ENCODE measurements at places on chromosomes 2 and 18.

DNA sequence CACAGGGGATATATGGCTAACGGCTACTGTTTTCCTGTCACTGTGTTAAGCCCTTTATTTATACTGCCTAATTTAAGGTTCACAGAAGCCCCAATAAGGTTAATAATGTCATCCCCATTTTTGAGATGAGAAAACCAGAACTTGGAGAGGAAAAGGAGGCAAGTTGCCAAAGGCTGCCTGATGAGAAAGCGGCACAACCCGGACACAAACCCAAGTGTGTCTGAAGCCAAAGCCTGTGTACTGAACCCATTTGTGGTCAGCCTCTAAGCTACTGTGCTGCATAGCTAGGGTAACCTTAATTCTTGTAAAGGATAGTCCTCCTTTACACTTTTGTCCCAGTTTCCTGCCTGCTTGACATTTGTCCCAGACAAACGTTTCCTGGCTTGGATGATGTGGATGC is 954.7 kb upstream of the FANCL start:
- no peak overlapping the region for H3K4me3 ChIP-seq
- H3K4me1 ChIP-seq: no peaks in the 10 kb centered on the region
- DNase-seq: no peak
- no peak overlapping the region for H3K27ac ChIP-seq
- no peaks in the 10 kb centered on the region for H3K36me3 ChIP-seq

DNA sequence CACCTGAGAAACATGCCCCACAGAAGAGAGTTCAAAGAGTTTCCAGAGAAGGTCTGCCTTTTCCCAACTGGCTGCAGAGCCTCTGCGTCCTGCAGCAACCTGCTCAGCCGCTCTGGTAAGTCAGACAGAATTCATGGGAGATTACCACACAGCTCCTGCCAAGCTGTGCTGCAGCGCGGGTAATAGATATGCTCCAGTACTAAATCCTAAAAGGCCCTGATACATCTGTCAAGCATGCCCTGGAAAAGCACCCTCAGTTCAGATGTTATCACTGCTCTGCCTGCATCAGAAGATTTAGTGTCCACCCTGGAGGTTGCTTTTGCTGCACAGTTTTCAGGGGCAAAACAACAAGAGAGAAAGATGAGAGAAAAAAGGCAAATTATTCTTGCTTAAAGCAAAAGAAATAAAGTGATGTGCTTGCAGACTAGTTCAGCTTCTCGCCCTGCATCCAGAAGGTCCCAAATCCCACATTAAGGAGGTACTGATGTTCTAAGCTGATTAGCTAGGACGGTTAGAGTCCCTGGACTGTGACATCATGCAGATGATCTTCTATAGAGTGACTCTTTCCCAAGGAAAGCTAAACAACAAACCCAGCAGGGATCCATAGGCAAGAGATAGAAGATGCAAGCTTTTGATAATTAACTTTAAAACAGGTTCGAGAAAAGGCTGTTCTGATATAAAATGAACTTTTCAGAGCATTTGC is 488.6 kb downstream of the BCL11A start:
- no peaks in the 10 kb centered on the region for H3K4me1 ChIP-seq
- H3K27me3 ChIP-seq: no peaks in the 10 kb centered on the region
- DNase-seq: no peak
- no peak overlapping the region for H3K4me3 ChIP-seq
- no peaks in the 10 kb centered on the region for H3K36me3 ChIP-seq

DNA sequence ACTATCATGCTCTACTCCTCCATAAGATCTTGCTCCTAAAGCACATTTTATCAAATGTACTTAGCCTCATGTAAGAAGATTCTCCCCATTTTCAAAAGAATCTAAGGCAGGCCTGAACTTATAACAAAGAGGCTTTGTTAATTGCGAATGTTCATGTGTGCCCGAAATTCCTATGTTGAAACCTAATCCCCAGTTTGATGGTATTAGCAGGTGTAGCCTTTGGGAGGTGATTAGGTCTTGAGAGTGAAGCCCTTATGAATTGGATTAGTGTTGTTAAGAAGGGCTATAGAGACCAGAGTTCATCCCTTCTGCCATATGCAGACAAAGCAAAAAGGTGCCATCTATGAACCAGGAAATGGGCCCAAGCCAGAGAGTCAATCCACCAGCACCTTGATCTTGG is 234.5 kb downstream of the PAX3 start:
- no peaks in the 10 kb centered on the region for H3K36me3 ChIP-seq
- no peak for DNase-seq
- no peak overlapping the region for H3K27ac ChIP-seq

DNA sequence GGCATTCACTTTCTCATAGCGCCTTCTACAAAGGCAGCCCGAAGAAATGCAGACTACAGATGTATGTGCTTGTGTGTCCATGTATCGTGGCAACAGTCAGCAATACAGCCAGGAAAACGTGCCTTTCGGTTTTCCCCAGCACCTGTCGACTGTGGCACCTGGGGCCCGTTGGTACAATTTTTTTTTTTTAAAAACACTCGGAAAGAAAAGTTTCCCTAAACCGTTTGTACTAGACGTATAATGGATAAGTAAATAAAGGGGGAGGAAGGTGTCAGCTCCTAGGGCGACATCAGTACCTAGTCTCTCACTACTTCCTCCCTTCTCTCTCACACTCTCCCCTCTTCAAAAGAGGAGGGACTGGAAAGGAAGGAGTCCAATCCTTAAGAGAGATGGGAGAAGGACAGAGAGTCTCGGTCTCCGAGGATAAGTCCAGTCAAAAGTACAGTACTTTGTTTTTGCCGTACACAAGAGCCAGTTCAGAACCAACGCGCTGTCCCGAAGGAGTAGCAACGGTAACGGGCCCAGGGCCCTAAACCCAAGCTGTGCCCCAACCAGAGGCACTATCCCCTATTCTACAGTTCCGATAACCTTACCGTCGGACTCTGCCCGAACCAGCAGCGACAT is 759 bp downstream of the PPP4R3B start:
- no peak overlapping the region for H3K27ac ChIP-seq
- H3K36me3 ChIP-seq: peaks cover 38% of the 10 kb centered on the region
- no peak overlapping the region for H3K4me3 ChIP-seq
- H3K4me1 ChIP-seq: peaks cover 34% of the 10 kb centered on the region
- H3K27me3 ChIP-seq: no peaks in the 10 kb centered on the region
- peak; percentile 69 for DNase-seq

- H3K4me3 ChIP-seq: no peak overlapping the region
- H3K27ac ChIP-seq: no peak overlapping the region
- H3K4me1 ChIP-seq: no peaks in the 10 kb centered on the region
- no peaks in the 10 kb centered on the region for H3K36me3 ChIP-seq
These were observed 500.6 kb downstream of the SATB2 start for GRCh38 chr2:198957181-198957580.

GRCh38 chr18:11676867-11677266 is 12.2 kb upstream of the GNAL start:
- peaks cover 17% of the 10 kb centered on the region for H3K27me3 ChIP-seq
- H3K36me3 ChIP-seq: no peaks in the 10 kb centered on the region
- no peaks in the 10 kb centered on the region for H3K4me1 ChIP-seq
- no peak overlapping the region for H3K27ac ChIP-seq
- DNase-seq: no peak

GRCh38 chr2:3827673-3828575 is 124.5 kb downstream of the DCDC2C start:
- H3K4me3 ChIP-seq: no peak overlapping the region
- H3K36me3 ChIP-seq: no peaks in the 10 kb centered on the region
- peak; percentile 13 for DNase-seq
- H3K27me3 ChIP-seq: no peaks in the 10 kb centered on the region

GRCh38 chr2:228728961-228729360 is 542.1 kb downstream of the PID1 start:
- no peaks in the 10 kb centered on the region for H3K27me3 ChIP-seq
- DNase-seq: no peak
- H3K4me3 ChIP-seq: no peak overlapping the region
- no peaks in the 10 kb centered on the region for H3K4me1 ChIP-seq

- H3K4me3 ChIP-seq: peak overlapping the region; percentile 32
- H3K27me3 ChIP-seq: no peaks in the 10 kb centered on the region
- DNase-seq: no peak
- H3K4me1 ChIP-seq: peaks cover 37% of the 10 kb centered on the region
These were observed 36.6 kb downstream of the DARS1 start for GRCh38 chr2:135948642-135949355.

GRCh38 chr2:236338495-236339184 is 74.4 kb upstream of the ASB18 start:
- H3K4me1 ChIP-seq: no peaks in the 10 kb centered on the region
- DNase-seq: no peak
- no peak overlapping the region for H3K27ac ChIP-seq
- no peaks in the 10 kb centered on the region for H3K27me3 ChIP-seq
- no peaks in the 10 kb centered on the region for H3K36me3 ChIP-seq
- H3K4me3 ChIP-seq: no peak overlapping the region

DNA sequence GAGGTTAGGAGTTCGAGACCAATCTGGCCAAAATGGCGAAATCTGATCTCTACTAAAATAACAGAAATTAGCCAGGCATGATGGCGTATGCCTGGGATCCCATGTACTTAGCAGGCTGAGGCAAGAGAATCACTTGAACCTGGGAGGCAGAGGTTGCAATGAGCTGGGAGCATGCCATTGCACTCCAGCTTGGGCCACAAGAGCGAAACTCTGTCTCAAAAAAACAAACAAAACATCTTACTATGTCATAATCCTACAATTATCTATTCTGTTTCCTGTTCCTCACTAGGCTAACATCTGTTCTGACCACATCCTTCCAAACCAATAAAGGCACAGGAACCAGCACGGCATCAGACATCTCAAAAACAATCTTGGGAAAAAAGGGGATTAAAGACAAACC is 361.8 kb upstream of the UBE2E3 start:
- H3K36me3 ChIP-seq: no peaks in the 10 kb centered on the region
- peaks cover 1% of the 10 kb centered on the region for H3K4me1 ChIP-seq
- no peaks in the 10 kb centered on the region for H3K27me3 ChIP-seq

GRCh38 chr2:158232476-158232875 is 130.8 kb downstream of the UPP2 start:
- no peak overlapping the region for H3K4me3 ChIP-seq
- no peaks in the 10 kb centered on the region for H3K36me3 ChIP-seq
- no peak overlapping the region for H3K27ac ChIP-seq
- no peak for DNase-seq
- H3K27me3 ChIP-seq: no peaks in the 10 kb centered on the region
- no peaks in the 10 kb centered on the region for H3K4me1 ChIP-seq

All from activated CD4-positive, alpha-beta T cell treated with anti-CD3 and anti-CD28 coated beads, Interleukin-2, amount 10 ng/mL, durations not matched to agents 7 days and 5 days (primary cell).